ENCODE measurements at places on chromosomes 2 and 18. TPM values are rescaled to one million over a fixed set of nuclear protein-coding genes. Genes with fewer than 3 reads are reported as not detected.

Gene PPIG
- total RNA-seq, result 26.8 TPM

Gene RAB6C
- 0.18 TPM for total RNA-seq

Gene TANC1
- 43.8 TPM for total RNA-seq

Gene NTSR2
- not detected for total RNA-seq

Gene SRD5A2
- total RNA-seq, result not detected

Gene MOCOS
- 0.45 TPM for total RNA-seq

Gene ALS2
- 8.1 TPM for total RNA-seq

Gene ACTG2
- total RNA-seq, result 444 TPM

Gene SNED1
- 20.5 TPM for total RNA-seq
